Esophagus squamous epithelium (tissue), 5 donors: ENCODE measurements at places on chromosomes 16 and 17.

DNA sequence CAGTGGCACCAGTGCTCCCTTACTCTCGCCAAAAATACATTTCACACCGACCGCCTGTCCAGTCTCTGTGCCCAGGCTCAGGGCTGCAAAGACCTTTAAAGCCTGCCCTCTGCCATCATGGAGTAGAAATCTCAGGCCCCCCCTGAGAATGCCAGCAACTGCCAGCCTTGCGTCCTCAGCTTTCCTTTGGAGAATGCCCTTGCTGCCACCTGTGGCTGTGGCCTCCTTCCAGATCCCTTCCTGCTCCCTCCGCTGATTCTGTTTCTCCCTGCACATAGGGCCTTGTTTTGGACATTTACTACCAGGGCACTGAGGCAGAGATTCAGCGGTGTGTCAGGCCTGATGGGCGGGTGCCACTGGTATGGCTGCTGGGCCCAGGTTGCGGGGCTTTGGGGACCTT lies 13.2 kb downstream of the FCSK start:
- DNase-seq = no peak

GRCh38 chr17:42072323-42073187 lies 22.2 kb upstream of the C17orf113 start:
- DNase-seq = no peak

DNA sequence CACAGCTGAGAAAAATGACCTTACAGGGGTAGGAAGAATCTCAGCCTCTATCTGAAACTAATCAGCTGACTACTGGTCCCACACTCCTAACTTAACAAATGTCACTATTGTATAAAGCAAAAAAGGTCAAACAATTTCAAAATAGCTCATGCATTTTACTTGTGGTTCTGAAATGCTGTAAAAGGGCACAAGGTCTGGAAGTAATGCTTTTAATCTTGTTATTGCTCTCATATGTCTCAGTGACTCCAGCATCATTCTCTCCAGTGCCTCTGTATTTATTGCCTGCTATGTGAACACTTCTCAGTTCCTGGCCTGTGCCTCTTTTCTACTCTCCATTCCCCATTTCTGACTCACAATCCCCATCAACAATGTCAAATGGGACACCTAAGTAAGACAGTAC lies 937.7 kb downstream of the CDH11 start:
- no peak for DNase-seq

DNA sequence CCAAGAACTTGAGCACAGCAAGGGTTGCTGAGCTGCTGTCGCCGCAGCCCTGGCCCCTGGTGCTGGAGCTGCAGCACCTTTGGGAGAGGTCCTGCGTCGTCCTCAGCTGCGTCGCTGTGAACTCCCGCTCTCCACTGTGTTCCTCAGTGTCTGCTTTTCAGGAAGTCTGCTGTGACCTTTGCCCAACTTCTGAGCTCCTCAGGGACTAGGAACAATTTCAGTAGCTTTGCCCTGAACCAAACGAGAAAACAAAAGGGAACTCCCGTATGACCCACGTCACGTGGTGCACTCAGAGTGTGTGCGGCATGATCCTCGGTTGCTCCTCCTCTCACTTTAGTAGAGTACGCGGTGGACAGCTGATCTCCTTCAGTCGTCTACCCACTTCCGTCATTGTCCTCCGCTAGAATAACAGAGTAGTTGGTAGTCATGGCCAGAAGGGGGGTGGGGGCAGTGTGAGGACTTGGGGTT lies 44.2 kb downstream of the WDR45B start:
- no peak for DNase-seq

DNA sequence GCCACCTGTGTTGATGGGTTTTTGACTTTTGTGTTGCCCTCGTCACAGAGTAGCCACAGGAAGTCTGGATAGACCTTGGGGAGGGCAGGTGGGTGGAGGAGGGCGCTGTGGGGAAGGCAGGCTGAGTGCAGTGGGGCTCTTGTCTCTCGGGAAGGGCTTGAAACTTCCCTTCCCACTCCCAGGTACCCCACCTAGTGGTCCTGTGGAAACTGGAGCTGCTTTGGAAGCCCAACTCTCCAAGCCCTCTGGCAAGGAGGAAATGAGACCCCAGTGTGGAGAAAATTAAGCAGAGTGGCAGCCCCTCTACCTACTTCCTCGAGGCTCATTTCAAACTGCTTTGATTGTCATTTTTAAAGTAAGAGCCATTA lies 9.2 kb downstream of the CA5A start:
- no peak for DNase-seq

- DNase-seq = no peak
These were observed 35.4 kb upstream of the ADORA2B start for GRCh38 chr17:15909481-15909991.

DNA sequence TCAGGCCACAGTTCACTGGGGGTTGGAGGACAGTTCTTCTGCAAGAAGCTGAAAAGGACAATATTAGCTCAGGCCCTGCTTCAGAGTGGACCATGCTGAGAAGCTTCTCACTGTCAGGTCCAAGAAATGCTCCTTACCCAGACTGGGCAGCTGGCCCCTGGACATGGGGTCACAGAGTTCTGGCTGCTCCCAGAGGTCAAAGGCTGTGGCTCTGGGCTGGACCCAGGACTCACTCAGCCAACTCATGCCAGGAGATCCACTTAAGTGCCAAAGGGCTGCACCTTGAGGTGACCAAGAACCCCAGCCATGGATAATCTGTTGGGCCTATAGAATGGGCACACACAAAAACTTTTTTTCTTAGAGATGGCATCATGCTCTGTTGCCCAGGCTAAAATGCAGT lies 4.0 kb downstream of the CES2 start:
- no peak for DNase-seq

GRCh38 chr16:67247192-67248072 lies at the start of gene FHOD1:
TSS of gene FHOD1 (minus strand) at chr16:67247481. CDS start at chr16:67247410, 71 bp downstream.
- DNase-seq = peak; percentile 75

GRCh38 chr16:20798364-20798763 lies 7.9 kb downstream of the ERI2 start:
- DNase-seq = no peak

- peak; percentile 80 for DNase-seq
These were observed at the start of gene CYB5D1 for GRCh38 chr17:7857713-7858521. TSS of gene CYB5D1 (plus strand) at chr17:7858003. CDS start at chr17:7858135, 132 bp downstream.

DNA sequence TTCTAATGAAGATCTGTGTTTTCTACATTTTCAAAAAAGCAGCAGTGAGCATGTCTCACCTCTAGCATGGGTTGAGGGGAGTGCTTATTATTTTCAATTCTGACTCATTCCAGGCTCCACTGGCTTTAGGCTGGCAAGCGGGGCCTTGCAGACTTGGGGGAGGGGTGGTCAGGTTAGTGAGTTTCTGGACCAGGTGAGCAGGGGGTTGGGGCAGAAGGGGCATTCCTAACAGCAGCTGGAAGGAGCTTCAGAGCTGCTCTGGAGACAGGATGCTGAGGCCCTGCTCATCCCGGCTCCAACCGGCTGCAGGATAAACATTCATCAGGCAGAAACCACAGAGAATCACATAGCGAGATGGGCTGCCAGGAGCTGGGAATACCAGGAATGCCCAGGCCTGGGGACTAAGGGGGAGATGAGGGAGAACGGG lies 10.5 kb upstream of the KRT19 start:
- no peak for DNase-seq

DNA sequence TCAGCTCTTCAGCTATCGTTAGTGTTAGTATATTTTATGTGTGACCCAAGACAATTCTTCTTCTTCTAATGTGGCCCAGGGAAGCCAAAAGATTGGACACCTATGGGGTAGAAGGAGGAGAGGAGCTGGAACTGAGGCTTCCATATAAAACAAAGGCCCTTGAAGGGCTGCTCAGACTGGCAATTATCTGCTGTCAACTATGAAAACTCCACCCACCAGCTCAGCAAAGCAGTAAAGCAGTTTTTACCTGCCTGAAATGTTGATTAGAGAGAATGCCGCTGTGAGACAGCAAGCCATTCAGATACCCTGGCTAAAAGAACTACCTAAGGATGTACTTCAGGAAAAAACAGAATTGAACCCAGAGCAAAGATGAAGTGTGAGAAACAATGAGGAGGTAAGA lies 45.9 kb upstream of the GNAO1 start:
- no peak for DNase-seq

DNA sequence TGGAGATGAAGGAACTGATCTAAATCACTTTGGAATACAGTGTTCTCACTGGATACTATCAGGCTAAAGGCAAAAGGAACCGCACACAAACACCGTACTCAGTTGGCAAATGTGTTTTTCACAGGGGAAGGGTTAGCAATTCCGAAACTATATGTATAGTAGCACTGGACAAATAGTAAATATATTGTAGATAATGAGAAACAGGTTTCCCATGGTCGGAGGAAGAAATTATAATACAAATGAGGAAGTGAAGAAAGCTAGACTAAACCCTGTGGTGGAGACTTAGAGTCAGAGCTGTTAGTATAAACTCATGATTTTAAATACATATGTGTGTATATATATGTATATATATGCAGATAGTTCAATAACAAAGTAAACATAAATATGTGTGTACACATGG lies 414.1 kb upstream of the SALL1 start:
- no peak for DNase-seq

DNA sequence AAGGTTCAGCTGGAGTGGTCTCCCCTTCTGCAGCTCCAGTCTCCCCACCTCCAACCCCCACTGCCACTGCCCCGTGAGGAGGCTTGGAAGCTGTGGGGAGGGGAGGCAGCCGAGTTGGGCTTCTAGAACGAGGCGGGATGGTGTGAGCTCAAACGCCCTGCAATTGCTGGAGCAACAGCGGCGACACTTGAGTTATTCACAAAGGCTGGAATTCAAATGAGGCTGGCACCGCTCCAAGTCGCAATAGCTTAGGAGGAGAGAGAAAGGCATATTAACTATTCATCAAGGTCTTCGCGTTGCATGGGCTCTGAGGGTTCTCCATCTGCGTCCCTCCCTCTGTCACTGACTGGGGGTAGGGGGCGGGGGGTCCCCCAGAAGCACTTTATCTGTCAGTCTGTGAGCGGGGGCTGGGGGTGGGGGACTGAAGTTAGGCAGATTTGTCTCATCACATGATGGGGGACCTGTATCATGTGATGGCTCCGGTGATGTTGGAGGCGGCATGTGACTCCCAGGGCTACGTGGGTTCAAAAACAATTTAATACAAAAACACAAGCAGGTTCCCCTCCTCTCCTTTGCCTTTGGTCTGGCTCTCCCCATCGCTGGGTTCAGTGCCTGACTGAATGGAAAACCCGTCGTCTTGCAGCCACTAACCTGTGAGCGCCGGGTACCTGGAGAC lies 70.5 kb downstream of the RBBP6 start:
- DNase-seq = no peak

DNA sequence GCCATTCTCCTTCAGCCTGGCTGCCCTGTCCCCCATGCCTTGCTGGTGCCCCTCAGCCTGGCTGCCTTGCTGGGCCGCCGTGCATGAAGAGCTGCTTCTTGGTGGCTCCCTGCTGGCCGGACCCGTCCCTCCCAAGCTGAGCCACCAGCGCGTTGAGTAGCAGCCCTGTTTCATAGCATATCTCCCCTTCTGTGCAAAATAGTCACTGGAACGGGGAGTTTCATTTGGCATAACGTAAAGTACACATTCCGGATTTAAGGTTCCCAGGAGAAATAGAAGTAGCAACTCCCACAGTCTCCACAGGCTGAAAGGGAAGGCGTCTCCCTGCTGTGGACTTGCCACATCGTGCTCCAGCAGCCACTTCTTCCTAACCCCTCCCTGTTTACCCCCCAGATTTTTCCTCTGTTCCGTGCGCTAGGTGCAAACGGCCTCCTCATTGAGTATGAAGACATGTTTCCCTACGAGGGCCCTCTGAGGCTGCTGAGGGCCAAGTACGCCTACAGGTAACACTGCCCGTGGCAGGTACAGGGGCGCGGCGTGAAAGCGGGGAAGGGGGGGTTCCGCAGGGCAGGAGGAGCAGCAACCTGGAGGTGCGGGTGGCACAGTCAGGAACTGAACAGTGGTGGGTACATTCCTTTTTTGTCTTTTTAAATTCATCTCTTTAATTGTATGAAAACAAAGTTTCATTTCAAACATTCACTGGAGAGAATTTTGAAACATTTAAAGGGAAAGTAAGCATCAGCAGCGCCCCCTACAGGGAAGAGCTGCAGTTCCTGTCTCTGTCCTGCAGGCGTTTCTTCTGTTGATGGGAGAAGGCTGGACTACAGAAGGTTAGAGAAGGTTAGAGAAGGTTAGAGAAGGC lies 5.8 kb upstream of the OGFOD3 start:
- no peak for DNase-seq

GRCh38 chr16:55592306-55592705 lies 25.8 kb downstream of the CAPNS2 start:
- no peak for DNase-seq

- DNase-seq = no peak
These were observed at the start of gene C1QTNF1 for GRCh38 chr17:79023886-79024771. TSS of gene C1QTNF1 (plus strand) at chr17:79024169. CDS start at chr17:79043969, 19,800 bp downstream.

DNA sequence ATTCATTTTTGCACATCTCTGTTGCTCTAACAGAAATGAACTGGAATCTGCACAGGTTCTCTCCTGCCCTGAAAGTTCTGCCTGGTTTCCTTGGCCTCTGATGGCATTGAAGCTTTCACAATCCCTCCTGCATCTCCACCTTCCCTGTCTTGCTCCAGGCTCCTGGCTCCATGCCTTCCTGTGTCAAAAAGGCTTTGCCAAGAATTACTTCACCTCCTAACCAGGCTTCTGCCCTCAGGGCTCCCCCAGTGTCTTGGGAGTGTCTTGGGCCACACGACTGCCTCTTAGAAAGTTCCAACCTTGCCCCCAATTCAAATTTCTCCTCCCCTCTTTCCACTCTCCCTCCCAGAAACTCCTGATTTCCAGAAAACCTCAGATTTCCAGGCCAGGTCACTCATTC lies 37.0 kb upstream of the DNAH9 start:
- no peak for DNase-seq

- DNase-seq = no peak
These were observed 11.3 kb upstream of the AXIN2 start for GRCh38 chr17:65572581-65573281.

GRCh38 chr17:17978481-17979424 lies 6.1 kb downstream of the DRC3 start:
- DNase-seq = no peak

GRCh38 chr17:80104321-80104955 lies 3.1 kb downstream of the GAA start:
- DNase-seq = no peak

- no peak for DNase-seq
These were observed 15.0 kb upstream of the PEMT start for GRCh38 chr17:17606416-17607000.

- DNase-seq = no peak
These were observed 4.3 kb upstream of the ALDH3A1 start for GRCh38 chr17:19752216-19753050.

DNA sequence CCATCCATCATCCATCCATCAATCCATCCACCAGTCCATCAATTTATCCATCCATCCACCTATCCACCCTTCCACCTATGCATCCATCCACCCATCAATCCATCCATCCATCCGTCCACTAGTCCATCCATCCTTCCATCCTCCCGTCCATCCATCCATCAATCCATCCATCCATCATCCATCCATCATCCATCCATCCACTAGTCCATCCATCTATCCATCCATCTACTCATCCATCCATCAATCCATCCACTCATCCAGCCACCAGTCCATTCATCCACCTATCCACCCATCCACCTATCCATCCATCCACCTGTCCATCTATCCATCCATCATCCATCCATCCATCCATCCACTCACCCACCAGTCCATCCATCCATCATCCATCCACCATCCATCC lies 39.9 kb upstream of the SSTR5 start:
- no peak for DNase-seq
